ENCODE measurements at places on chromosomes 13 and 19. TPM values are rescaled to one million over a fixed set of nuclear protein-coding genes. Genes with fewer than 3 reads are reported as not detected.

The PDCD5 gene
- total RNA-seq = 94.3 TPM

GRCh38 chr19:19215792-19216191 lies 4.0 kb downstream of the NCAN start:
- no peak for DNase-seq
- no peak overlapping the region for H3K4me3 ChIP-seq
- no peaks in the 10 kb centered on the region for H3K36me3 ChIP-seq
- H3K27me3 ChIP-seq = peaks cover 26% of the 10 kb centered on the region
- no peaks in the 10 kb centered on the region for H3K4me1 ChIP-seq
- no peak overlapping the region for H3K27ac ChIP-seq

- H3K4me3 ChIP-seq = no peak overlapping the region
- no peaks in the 10 kb centered on the region for H3K27me3 ChIP-seq
- H3K27ac ChIP-seq = no peak overlapping the region
- H3K36me3 ChIP-seq = peaks cover 37% of the 10 kb centered on the region
- no peak for DNase-seq
Observed at GRCh38 chr13:45474584-45475454, 10.1 kb downstream of the COG3 start.

- H3K36me3 ChIP-seq = peaks cover 16% of the 10 kb centered on the region
- H3K27me3 ChIP-seq = no peaks in the 10 kb centered on the region
- H3K27ac ChIP-seq = no peak overlapping the region
- peaks cover 4% of the 10 kb centered on the region for H3K4me1 ChIP-seq
- H3K4me3 ChIP-seq = no peak overlapping the region
Observed at GRCh38 chr19:51097166-51097738, 11.0 kb downstream of the CTU1 start.

DNA sequence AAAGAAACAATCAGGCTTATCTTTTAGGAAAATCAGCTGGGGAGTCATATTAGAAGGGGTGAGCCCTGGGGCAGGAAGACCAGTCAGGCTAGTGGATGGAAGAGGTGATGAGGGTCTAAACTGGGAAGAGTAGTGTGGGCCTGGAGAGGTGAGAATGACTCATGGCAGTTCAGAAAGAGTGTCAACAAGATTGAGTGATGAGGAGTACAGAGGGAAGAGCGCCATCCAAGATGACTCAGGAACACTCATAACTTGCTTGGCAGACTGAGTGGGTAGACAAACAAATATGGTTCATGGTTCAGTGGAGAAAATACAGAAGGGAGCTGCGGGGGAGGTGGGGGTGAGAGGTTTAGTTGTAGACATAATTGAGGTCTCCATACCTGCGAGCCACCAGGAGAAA lies 17.3 kb upstream of the CLDN10 start:
- no peaks in the 10 kb centered on the region for H3K4me1 ChIP-seq
- no peak for DNase-seq
- H3K36me3 ChIP-seq = no peaks in the 10 kb centered on the region
- H3K27ac ChIP-seq = no peak overlapping the region
- no peak overlapping the region for H3K4me3 ChIP-seq

DNA sequence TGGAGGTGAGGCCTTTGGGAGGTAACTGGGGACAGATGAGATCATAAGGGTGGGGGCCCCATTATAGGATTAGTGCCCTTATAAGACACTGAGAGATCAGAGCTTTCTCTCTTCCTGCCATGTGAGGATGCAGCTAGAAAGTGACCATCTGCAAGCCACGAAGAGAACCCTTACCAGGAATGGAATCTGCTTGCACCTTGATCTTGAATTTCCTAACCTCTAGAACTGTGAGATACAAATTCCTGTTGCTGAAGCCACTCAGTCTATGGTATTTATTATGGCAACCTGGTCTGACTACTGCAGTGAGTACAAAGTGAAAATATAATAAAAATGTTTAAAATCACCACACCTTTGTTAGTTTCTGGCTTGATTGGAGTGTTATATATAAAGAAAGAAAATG lies 388.0 kb downstream of the LMO7 start:
- H3K4me3 ChIP-seq = no peak overlapping the region
- no peak overlapping the region for H3K27ac ChIP-seq
- no peaks in the 10 kb centered on the region for H3K4me1 ChIP-seq
- H3K27me3 ChIP-seq = no peaks in the 10 kb centered on the region

The DNAAF3 gene
- 2.1 TPM for total RNA-seq

GRCh38 chr13:28496188-28496564 lies 1.2 kb upstream of the FLT1 start:
- peak overlapping the region; percentile 80 for H3K4me3 ChIP-seq
- H3K36me3 ChIP-seq = no peaks in the 10 kb centered on the region
- H3K27ac ChIP-seq = peak overlapping the region; percentile 95
- no peak for DNase-seq
- peaks cover 6% of the 10 kb centered on the region for H3K4me1 ChIP-seq

The LCP1 gene
- total RNA-seq = 8.1 TPM

DNA sequence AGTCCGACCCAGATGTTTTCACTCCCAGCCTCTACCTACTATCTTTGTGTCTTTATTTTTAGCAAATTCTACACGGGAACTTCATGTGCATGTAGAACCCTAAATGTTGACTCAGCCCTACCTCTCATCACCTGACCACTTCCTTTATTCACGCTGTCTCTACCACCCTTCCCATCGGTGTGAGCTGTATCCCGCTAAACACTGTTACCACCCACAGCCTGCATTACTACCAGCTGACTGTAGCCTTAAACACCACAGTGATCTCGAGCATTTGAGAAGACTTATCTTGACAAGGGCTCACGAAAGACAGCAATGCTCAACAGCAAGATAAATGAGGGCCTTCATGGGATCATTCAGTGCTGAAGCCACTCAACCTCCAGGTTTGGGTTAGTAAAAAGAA lies 15.1 kb downstream of the NCR1 start:
- no peaks in the 10 kb centered on the region for H3K4me1 ChIP-seq
- no peak overlapping the region for H3K27ac ChIP-seq

DNA sequence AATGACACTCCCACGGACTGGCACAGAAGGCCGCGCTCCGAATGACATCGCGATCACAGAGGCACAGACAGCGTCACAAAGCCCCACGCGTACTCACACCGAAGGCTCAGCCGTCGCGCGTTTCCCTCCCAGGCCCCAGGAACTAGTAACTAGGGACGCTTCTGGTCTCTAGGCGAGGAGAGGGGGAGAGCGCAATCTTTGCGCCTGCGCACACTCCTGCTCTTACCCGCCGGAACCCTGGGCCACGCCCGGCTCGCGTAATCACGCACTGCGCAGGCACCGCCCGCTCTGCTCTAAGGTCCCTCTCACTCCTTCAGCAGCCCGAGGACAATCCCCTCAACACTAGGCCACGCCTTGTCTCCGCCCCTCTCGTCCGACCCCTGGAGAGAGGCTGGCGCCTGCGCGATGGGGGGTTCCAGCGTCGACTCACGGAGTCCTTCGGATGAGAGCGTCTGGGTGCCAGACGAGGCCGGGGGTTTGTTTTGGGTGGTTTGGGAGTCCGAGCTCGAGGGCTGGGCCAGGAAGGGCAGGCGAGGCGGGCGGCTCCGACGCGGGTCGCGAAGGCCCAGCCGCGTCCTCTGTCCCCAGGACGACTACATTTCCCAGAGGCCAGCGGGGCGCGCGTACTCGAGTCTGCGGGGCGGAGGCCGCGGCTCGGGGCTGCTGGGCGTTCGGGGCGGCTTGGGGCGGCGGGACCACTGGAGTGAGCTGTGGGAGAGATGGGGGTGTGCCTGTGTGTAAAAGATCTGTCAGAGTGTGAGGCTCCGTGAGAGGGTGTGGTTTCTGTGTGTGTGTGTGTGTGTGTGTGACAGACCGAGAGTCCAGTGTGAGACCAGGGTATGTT lies at the start of gene ZNF471:
Gene ZNF471 (plus strand): TSS at position 410 of the 844 bp plus-strand sequence. CDS start 3,717 bp downstream, outside the sequence.
- H3K4me3 ChIP-seq = peak within 1 kb of the TSS; percentile 67
- no peaks in the 10 kb centered on the region for H3K36me3 ChIP-seq
- DNase-seq = peak; percentile 100
- H3K27ac ChIP-seq = peak within 1 kb of the TSS; percentile 100
- no peaks in the 10 kb centered on the region for H3K27me3 ChIP-seq
- peaks cover 4% of the 10 kb centered on the region for H3K4me1 ChIP-seq

The PBX4 gene
- total RNA-seq = not detected

GRCh38 chr19:19385896-19386869 lies 19.3 kb upstream of the GATAD2A start:
- no peak for DNase-seq
- no peaks in the 10 kb centered on the region for H3K27me3 ChIP-seq
- H3K27ac ChIP-seq = peak overlapping the region; percentile 89

- no peaks in the 10 kb centered on the region for H3K36me3 ChIP-seq
- DNase-seq = no peak
- H3K4me1 ChIP-seq = peaks cover 22% of the 10 kb centered on the region
- H3K4me3 ChIP-seq = no peak overlapping the region
- no peak overlapping the region for H3K27ac ChIP-seq
- H3K27me3 ChIP-seq = no peaks in the 10 kb centered on the region
Observed at GRCh38 chr19:19446655-19447437, 41.4 kb downstream of the GATAD2A start.

The IGFL2 gene
- total RNA-seq = not detected

DNA sequence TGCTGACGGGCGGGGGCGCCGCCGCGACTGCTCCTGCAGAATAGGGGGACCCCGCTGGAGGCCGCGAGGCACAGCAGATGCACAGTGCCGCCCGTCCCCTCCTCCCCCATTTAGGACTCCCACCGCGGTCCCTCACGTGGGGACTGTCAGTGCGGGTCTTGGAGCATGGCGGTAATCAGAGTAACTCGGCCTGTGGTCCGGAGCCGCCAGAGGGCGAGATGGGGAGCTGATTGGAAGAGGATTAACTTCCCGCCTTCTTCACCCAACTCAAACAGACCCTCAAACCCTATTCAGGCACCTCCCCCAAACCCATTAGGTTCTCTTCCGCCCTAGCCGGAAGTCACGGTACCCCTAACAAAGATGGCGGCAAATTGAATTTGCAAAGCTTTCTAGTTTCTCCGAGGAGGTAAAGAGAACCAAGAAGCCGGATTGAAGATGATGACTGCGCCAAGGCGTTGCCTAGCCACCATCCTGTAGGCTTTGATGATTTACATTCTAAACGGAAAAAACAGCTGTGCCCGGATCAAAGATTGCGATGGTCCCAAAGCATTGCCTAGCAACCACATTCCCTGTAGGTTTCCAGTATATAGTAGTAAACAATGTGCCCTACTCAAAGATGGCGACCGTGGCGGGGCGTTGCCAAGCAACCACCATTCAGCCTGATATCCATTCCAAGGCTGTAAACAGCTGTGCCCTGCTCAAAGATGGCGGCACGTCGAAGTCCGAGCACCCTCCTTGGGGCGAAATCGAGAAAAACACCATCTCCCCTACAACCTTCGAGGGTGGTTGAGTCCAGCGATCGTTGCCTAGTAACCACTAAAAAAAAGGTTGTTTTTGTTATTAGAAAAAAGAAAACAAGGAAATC lies at the start of gene FUZ:
Gene FUZ (minus strand): TSS at position 296 of the 865 bp plus-strand sequence. CDS start 186 bp downstream, at position 110.
- H3K4me1 ChIP-seq = peaks cover 23% of the 10 kb centered on the region
- H3K4me3 ChIP-seq = peak within 1 kb of the TSS; percentile 71
- peak within 1 kb of the TSS; percentile 82 for H3K27ac ChIP-seq
- no peaks in the 10 kb centered on the region for H3K36me3 ChIP-seq
- peak; percentile 98 for DNase-seq

- no peaks in the 10 kb centered on the region for H3K27me3 ChIP-seq
- H3K27ac ChIP-seq = no peak overlapping the region
- peaks cover 16% of the 10 kb centered on the region for H3K4me1 ChIP-seq
- peaks cover 5% of the 10 kb centered on the region for H3K36me3 ChIP-seq
- H3K4me3 ChIP-seq = no peak overlapping the region
Observed at GRCh38 chr19:44822177-44822576, 13.3 kb downstream of the BCAM start.

- H3K27ac ChIP-seq = no peak overlapping the region
- no peaks in the 10 kb centered on the region for H3K27me3 ChIP-seq
- H3K36me3 ChIP-seq = no peaks in the 10 kb centered on the region
- no peak overlapping the region for H3K4me3 ChIP-seq
- no peaks in the 10 kb centered on the region for H3K4me1 ChIP-seq
Observed at GRCh38 chr13:73189362-73189761, 130.6 kb downstream of the KLF5 start.

DNA sequence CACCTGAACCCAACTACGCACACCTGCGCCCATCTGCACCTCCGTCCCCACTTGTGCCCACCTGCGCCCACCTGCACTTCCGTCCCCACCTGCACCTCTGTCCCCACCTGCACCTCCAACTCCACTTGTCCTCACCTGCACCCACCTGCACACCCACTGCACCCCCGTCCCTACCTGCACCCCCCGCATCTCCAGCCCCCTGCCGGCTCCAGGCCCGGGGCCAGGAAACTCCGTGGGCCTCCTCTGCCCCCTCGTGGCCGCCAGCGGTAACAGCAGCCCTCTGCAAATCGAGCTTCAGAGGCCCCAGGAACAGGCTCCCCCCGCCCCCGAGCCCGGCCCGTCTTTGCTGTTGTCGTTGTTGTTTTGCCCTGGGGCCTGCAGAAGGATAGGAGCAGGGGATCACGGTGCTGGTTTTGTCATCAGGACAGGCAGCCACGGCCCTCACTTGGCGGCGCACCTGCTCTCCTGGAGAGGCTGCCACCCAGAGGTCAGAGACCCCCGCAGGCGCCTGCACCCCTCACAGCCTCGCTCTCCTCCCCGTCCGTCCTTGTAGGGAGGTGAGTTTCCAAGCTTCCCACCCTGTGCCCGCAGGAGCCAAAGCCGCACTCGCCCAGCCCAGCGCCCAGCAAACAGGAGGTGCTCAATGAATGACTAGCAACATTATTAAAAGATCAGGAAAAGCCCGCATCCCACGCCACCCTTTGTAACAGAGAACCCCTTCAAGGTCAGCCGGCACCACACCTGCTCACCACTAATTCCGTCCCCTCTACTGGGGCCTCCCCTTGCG lies 65.4 kb downstream of the GNG7 start:
- H3K4me3 ChIP-seq = no peak overlapping the region
- peak; percentile 47 for DNase-seq
- H3K36me3 ChIP-seq = no peaks in the 10 kb centered on the region
- no peaks in the 10 kb centered on the region for H3K27me3 ChIP-seq

DNA sequence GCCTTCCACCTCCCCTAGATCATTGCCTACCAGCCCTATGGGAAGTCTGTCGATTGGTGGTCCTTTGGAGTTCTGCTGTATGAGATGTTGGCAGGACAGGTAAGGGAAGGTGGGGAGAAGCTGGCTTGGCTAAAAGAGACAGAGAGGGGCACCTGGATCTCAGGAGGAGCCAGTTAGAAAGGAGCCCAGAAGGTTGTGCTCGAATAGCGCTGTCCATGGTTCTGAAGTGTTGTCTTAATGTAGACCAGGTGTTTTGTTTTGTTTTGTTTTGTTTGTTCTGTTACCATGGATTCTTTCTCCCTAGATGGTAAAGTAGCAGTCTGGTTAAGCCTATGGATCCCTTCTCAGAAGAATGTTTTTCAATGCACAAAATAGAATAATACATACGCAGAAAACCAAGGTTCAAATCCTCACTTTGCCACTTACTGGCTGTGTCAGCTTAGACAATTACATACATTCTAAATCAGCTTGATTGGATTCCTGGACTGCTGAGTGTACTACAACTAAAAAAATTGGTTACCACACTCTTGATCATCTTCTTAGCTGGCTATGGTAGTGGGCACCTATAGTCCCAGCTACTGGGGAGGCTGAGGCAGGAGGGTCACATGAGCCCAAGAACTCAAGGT lies 5.9 kb upstream of the CACNG7 start:
- H3K27me3 ChIP-seq = peaks cover 65% of the 10 kb centered on the region
- DNase-seq = no peak
- H3K4me3 ChIP-seq = no peak overlapping the region
- no peaks in the 10 kb centered on the region for H3K36me3 ChIP-seq

Data from heart left ventricle (tissue), 16 donors.